NCI-H187 treated with DMSO at 0.1 percent for 48 hours (cell line): ENCODE measurements at places on chromosomes 12 and 14.

DNA sequence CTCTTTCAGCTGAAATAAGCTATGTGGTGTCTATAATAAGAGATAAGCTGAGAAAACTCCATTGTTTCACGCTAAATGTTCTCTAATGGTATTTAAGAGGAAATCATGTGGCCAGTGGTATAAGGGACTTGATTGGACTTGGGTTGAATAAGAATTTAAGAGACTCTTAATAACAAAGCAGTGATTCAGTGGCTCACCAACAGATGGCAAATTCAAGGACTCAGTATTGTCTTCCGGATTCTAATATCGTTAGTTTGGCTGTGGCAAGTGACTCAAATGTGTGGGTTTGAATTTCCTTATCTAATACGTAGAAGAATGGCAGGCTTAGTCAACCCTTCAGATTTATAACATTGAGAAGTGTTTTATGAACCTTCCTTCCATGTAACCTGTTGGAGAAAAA, 49.1 kb upstream of the KCNH3 start:
- DNase-seq, result no peak

- DNase-seq, result no peak
Measured at GRCh38 chr14:85217412-85217811, 312.5 kb upstream of the FLRT2 start.

GRCh38 chr14:34614638-34615037, 15.3 kb downstream of the SNX6 start:
- no peak for DNase-seq

GRCh38 chr14:70822530-70823185, 13.3 kb upstream of the MAP3K9 start:
- no peak for DNase-seq

DNA sequence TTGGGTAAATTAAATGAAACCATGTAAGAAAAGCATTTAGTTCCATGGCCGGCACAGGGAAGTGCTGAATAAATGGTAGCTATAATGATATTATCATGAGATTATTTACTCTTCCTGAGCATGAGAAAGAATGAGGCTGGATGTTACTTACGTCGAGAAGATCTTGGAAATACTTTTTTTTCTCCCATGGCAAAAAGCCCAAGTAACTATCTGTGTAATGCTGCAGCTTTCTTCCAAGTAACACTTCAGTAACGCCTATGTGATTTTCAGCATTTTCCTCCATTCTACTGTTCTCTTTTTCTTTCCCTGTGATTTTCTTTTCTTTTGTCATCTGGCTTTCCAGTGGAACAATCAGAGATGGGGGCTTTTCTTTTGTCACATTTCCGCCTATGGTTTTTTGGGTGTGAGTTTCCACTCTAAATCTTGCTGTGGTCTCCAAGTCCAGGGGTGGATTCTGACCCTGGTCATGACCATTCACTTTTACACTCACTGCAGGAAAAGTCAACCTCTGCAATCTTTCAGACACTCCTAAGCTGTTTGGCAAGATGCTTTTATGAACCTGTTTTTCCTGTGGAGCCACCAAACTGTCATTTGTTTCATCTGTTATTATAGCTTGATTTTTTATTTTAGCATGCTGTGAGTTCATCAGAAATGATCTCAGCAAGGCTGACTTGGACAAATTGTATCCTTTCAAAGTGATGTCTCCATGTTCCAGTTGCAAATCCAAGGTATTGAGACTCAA, 25.0 kb upstream of the SYCP3 start:
- DNase-seq, result no peak

DNA sequence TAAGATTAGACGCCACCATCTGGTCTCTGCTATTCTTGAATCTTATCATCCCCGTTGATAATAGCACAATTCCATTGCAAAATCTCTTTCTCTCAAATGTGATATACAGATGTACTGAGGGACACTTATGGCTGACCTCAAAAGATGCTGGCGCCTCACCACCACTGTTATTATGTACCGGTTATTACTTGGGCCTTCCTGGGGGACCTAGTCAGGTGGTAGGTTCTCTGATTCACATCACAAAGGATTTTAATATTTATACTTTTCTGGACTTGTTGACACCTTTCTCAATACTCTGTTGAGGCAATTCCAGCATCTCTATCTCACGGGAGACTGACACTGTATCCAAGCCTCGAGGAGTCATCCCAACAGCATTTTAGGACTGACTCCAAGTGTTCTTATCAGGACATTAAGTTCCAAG, 21.3 kb upstream of the FAM234B start:
- DNase-seq, result no peak

DNA sequence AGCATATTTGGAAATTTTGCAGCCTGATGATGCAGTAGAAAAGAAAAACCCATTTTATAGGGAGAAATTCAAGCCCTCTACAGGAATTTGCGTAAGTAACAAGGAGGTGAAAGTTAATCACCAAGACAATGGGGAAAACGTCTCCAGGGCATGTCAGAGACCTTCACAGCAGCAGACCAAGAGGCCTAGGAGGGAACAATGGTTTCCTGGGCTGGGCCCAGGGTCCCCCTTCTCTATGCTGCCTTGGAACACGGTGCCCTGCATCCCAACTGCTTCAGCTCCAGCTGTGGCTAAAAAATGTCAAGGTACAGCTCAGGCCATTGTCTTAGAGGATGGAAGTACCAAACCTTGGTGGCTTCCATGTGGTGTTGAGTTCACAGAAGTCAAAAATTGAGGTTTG, 6.5 kb upstream of the KRT6C start:
- no peak for DNase-seq
